ENCODE measurements at places on chromosomes 4 and X. TPM values are rescaled to one million over a fixed set of nuclear protein-coding genes. Genes with fewer than 3 reads are reported as not detected.

GRCh38 chr4:154189346-154189745 is 302.3 kb downstream of the DCHS2 start:
- DNase-seq: no peak

SCML2 gene
- total RNA-seq: 2.2 TPM

GRCh38 chrX:154819771-154820341 is 14.6 kb upstream of the MPP1 start:
- DNase-seq: no peak

DNA sequence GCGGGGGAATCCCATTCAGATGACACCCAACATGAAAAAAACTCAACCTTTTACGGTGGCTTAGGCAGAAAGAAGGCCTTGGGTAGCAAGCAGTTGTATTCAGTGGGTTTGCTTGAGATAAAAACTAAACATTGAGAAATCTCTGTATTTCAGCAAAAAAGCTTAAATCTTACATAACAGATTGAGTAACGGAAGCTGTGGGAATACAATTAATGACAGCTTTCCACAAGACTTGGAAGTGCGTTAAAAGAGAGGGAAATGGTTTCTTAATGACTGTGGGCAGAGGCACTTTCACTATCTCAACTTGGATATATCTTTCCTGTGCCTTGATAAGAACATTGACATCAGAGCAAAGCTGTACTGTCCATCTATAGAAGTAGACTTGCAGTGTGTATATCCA is 418.5 kb upstream of the HS3ST1 start:
- DNase-seq: no peak

BEND4 gene
- 0.81 TPM for total RNA-seq

- no peak for DNase-seq
Measured at GRCh38 chrX:31555506-31555905, 483.7 kb upstream of the FTHL17 start.

Data from activated CD8-positive, alpha-beta T cell treated with anti-CD3 and anti-CD28 coated beads, Interleukin-2, amount 10 ng/mL, durations not matched to agents 7 days and 5 days (primary cell).